ENCODE measurements at places on chromosomes 13 and 19. TPM values are rescaled to one million over a fixed set of nuclear protein-coding genes. Genes with fewer than 3 reads are reported as not detected.

GRCh38 chr13:33806470-33807248, 11.3 kb upstream of the RFC3 start:
- DNase-seq, result no peak

DNA sequence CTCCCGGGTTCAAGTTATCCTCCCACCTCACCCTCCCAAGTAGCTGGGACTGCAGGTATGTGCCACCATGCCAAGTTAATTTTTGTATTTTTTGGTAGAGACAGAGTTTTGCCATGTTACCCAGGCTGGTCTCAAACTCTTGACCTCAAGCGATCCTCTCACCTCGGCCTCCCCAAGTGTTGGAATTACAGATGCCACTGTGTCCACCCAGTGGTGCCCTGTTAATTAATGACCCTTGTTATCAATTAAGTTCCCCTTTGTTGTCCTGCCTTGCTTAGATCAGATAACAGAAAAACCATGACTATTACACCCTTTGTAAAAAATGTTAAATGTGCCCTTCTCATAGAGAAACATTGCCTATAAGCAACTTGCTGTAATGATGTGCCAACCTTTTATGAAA, 34.4 kb upstream of the IGFL1 start:
- no peak for DNase-seq

DNA sequence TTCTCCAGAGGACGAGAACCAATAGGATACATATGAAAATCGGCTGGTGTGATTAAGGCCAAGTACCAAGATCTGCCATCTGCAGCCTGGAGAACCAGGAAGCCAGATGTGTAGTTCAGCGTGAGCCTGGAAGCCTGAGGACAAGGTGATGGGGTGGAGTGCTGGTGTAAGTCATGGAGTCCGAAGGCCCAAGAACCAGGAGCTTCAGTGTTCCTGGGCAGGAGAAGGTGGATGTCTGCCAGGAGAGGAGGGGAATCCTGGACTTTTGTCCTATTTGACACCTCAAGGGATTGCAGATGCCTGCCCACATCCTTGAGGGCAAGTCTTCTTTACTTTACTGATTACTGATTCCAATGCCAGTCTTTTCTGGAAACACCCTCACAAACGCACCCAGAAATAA, 71.5 kb downstream of the SPATA13 start:
- DNase-seq, result no peak

DNA sequence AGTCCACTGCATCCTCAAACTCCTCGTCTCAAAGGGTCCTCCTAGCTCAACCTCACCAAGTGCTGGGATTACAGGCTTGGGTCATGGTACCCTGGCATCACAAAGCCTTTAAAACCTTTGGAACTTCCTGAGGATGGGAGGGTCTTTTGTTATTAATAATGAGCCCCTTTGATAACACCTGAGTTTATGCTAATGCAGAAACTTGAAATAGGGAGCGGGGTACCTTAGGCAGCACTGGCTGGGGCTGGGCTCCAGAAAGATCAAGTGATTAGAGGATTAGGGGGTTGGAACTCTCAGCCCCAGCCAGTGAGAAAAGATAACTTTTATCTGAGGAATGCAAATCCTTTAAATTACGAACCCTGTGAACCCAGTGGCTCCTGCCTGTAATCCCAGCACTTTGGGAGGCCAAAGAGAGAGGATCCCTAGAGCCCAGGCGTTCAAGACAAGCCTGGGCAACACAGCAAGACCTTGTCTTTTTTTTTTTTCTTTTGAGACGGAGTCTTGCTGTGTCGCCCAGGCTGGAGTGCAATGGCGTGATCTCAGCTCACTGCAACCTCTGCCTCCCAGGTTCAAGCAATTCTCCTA, 9.3 kb upstream of the PSPC1 start:
- no peak for DNase-seq

The URAD gene
- total RNA-seq, result not detected

DNA sequence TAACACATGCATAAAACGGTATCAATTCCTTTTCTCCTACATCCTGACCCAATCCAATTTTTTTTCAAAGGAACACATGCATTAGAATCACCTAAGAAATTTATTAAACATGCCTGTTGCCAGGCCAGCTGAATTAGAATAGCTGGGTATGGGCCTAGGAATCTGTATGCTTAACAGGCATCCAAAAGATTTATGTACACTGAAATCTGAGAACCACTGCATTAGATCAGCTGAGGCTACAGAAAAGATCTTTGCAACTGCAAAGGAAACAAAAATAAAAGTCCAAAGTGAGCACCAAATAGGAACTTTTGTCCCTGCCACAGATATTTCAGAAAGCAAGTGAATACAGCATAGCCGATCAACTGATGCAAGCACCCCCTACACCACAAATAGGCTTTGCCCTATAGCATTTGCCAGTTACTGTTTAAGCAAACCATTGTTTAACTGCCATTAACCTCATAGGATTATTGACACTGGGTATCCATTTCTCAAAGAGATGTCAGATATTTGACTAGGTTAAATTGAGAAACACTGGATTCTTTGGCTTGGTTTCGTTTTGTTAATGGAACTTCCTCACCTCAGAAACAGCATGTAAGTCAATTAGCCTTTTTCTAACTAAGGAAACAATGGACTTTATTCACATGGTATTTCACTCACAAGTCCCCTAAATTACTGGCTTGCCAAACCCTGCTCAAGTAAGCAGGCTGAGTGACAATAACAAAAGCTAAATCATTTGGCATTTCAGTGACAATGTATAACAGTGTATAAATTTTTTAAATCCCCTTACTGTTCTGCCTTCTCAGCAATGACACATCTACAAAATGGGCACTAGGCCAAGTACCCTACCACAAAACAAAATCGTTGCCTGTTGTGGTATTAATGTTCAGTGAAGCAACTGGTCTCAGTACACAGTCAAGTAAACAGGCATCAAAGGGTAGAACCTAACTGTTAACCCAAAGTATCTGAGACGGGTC, 67.8 kb downstream of the SUCLA2 start:
- DNase-seq, result no peak

The OR7A17 gene
- not detected for total RNA-seq

GRCh38 chr19:55273978-55274707, 5.8 kb downstream of the HSPBP1 start:
- DNase-seq, result no peak

GRCh38 chr13:78907006-78907405, 248.1 kb upstream of the OBI1 start:
- no peak for DNase-seq

DNA sequence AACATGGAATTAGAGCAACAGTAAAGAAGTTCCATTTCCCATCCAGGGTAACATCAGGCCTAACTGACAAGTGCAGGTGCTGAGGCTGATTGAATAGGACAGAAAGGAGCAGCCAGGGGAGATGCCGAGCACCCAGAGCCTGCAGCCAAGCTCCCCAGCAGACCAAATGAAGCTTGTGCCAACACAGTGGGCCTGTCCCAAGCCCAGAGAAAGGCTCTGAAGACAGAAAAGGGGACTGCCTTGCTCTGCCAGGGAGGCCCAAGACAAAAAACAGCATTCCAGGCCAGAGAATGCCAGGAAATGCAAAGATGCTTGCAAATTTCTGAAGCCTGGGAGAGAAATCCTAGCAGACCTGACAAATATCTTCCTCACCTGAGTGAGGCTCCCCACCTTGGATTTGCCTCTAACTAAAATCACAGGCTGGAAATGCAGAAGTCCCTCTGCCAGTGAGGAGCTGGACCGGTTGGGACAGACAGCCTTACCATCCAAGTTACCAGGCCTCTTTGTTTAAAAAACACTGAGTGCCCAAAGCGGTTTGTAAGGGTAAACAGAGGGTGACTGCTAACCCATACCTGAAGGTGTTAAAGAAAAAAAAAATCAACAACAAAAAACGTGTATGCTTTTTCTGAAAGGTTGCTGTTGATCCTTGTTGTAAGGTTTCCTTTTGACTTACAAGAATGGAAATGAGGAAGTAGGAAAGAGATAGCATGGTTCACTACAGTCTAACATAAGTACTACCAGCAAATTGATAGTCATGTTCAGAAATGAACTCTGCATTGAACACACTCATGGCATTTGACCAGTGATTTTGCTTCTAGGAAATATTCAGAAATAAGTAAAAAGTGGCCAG, 11.8 kb upstream of the HMGB1 start:
- no peak for DNase-seq

The AP1M2 gene
- 3.0 TPM for total RNA-seq

DNA sequence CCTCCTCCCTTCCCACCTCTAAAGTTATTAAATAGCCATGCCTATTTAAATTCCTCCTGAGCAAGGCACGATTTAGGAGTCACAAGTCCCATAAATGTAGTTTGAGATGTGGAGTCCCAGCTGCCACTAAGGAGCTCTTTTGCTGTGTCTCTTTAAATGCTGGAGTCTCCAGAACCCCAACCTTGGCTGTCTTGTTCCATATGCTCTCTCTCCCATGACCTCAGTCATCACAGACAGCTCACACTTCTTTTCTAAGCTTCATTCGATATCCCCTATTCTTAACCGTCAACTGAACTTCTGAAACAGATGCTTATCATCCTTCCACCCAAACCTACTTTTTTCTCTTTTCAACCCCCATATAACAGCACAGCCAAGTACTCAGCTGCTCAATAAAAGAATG, 197.1 kb downstream of the VWA8 start:
- DNase-seq, result no peak

The ZNF555 gene
- total RNA-seq, result 9.1 TPM

- no peak for DNase-seq
Observed at GRCh38 chr19:4606921-4607678, 32.2 kb upstream of the TNFAIP8L1 start.
